ENCODE measurements at places on chromosomes 4 and X.

DNA sequence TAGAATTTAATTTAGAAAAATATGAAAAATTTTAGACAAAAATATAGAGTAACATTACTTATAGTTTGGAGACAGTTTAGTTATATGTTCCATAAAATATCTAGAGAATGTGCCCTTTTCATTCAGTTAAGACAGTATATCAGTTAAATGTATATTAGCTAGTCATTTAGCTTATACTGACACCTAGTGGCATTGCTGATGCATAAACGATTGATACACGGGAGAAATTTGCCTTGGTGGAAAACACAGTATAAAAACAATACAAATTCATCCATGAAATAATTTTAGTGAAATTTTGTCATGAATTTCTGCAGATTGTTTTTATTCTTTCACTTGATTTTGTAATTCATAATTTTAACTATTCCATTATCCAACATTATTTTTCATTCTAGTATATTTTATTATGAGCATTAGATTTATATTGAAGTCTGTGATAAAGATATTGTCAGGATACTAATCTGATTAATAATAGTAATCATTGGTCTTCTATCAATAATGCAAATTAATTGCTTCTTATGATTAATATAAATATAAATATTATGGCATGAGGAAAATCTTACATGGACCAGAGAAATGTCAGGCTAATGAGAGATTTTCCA lies 219.0 kb downstream of the TLL1 start:
- peak; percentile 17 for DNase-seq

DNA sequence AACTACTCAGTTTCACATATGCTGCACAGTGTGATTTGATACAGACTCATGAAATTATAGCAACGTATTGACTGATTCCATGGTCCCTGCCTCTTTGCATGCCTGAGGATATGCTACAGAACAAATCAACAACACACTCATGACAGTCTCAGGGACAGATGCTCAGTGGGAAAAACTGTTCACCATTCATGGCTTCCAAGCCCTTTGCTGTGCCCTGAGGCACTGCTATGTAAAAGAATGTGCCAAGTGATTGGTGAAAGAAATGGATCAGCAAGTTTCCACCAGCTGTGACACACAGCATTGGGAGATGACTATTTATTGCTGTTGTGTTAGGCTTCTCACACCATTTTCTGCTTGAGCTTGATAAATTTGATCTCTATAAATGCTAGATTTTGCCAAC lies 825.6 kb upstream of the INTU start:
- no peak for DNase-seq

DNA sequence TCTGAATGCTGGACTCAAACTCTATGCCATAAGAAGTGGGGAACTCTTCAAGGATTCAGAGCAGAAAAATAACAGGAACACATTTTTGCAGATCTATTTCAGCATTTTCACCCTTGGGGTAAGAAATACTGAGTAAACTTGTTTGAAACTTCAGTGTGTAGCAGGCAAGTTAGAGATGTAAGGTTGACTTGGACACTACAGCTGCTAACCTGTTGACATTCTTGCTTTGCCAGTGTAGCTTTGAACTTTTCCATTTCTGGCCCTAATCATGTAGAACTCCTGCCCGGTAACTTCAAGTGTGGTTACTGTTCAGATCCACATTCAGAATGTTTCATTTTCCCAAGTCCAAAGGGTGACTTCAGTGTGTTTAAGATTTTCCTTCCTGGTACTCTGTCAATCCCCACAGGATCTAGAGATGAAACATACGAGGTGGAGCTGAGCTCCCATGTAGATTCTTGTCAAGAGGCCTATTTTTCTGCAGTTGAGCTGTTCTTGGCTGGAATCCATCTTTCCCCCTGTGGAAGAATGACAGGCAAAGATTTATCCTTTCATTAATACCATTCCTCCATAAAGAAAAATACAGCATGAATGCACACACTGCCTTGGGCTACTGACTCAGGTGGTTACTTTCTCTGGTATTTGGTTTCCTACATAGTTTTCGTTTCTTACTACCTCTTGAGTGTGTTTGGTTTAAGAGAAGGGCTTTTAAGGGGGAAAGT lies 34.1 kb downstream of the FHDC1 start:
- no peak for DNase-seq

GRCh38 chr4:86291180-86291579 lies 68.7 kb downstream of the MAPK10 start:
- DNase-seq, result no peak

- DNase-seq, result no peak
These were observed 127.4 kb downstream of the SH3RF1 start for GRCh38 chr4:169143335-169143734.

DNA sequence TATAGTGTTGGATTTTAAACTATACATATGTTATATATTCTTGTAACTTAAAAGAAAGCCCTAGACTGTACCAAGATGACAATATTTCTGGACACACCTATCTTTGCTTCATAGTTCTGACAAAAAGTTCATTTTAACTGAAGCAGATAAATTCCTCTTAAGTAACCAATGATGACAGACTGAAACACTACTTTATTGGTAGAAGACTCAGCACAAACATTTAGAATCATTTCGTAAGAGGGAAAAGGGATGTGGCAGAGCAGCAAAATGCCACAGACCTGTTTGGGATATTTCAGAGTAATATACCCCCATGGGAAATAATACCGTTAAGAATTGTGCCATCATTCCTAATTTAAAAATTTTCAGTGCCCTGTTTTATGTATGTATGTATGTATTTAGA lies 56.2 kb downstream of the APOO start:
- no peak for DNase-seq

DNA sequence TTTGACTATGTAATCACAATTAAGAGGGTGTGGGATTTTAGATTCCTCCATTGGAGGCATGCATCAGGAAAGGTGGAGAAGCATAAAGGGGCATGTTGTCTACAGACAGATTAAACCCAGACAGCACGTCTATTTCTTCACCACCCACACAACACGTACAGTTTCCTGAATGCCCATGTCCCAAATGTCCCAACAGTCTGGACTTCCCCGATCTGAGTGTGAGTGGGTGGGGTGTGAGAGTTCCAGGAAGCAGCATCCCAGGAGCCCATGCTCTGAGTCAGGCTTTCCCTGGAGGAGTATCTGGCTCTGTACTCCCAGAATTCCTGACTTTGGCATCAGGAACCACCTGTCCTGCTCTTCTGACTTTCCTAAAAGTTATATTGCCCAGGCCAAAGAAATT lies 30.8 kb upstream of the NDP start:
- DNase-seq, result no peak

DNA sequence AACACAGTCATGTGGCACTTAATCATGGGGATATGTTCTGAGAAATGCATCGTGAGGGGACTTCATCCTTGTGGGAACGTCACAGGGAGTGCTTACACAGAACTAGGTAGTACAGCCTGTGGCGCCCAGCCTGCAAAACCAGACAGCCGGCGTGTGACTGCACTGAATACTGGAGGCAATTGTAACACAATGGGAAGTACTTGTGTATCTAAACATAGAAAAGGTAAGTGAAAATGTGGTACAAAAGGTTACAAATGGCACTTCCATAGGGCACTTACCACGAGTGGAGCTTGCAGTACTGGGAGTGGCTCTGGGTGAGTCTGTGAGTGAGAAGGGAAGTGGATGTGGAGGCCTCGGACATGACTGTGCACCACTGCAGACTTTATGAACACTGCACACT lies 5.2 kb downstream of the TLR3 start:
- DNase-seq, result no peak

GRCh38 chrX:104254442-104255115 lies at the start of gene ESX1:
Gene ESX1, minus strand, starts transcription at chrX:104254933. Its CDS starts 84 bp downstream, at chrX:104254849.
- no peak for DNase-seq

GRCh38 chr4:110211007-110211769 lies 12.8 kb upstream of the ELOVL6 start:
- peak; percentile 11 for DNase-seq

DNA sequence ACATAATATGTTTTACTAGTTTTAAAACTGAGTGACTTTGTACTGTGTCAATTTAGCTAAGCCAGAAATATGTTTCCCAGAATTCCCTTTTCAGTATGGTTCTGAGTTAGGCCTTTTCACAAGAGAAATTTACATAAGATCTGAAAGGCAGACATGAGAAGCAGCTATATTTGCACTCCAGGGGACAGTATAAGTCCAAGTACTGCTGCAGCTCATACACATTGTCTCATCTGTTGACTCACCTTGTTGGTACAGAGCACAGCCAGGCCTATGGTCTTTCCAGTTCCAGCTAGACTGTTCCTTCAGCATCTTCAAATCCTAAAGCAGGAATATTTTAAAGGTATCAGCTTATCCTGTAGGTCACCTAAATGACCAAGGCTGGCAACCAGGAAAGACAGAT lies 53.5 kb downstream of the BMP3 start:
- peak; percentile 52 for DNase-seq

DNA sequence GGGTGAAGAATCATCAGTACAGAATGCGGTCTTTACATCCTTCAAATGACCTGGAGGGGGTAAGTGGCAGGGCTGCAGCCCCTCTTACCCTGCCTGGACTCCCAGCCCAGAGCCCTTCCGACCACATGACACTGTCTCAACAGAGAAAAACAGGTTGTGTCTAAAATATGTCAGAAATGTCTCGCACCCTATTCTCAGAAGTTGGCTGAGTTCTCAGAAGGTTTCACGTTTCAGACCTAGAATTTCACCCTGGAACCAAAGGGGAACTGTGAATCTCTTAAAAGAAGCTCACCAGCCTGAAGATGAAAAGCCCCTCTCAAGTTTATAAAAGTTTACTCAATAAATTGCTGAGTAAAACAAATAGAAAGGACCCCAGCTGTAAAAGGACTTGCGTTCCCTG lies 7.0 kb upstream of the CRMP1 start:
- no peak for DNase-seq

GRCh38 chr4:153555730-153556434 lies 89.7 kb downstream of the TMEM131L start:
- DNase-seq, result no peak

DNA sequence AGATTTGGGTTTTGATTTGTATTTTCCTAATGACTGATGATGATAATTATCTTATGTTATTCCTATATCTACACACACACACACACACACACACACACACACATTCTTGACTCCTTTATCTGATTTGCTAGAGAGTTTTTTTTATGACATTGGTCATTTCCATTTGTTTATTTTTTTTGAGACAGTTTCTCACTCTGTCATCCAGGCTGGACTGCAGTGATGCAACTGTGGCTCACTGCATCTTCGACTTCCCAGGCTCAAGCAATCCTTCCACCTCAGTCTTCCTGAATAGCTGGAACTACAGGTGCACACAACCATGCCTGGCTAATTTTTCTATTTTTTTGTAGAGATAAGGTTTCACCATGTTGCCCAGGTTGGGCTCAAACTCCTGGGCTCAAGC lies 6.7 kb downstream of the ZNF81 start:
- DNase-seq, result no peak

- no peak for DNase-seq
These were observed 102.0 kb downstream of the ELOVL6 start for GRCh38 chr4:110096405-110096804.

DNA sequence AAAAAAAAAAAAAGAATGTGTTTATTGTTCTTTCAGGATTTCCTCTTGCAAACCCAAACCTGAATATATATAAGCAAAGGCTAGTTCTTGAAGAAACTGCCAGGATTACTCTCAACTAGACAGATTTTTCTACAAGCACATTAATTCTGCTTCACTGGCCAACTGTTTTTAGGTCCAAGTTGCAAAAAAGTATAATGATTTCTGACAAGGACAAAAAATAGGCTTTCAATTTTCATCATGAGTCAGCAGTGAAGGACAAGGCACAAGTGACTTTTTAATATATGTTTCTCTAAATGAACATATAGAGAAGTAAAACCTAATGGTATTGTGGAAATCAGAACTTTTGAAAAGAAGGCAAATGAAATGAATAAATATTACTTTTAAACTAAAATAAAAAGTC lies 73.7 kb downstream of the ELOVL6 start:
- DNase-seq, result no peak

GRCh38 chr4:123398853-123399626 lies 2.4 kb downstream of the SPRY1 start:
- DNase-seq, result no peak

- DNase-seq, result no peak
These were observed 133.6 kb upstream of the VCX2 start for GRCh38 chrX:8304668-8305067.

- no peak for DNase-seq
These were observed 62.1 kb upstream of the AP1S2 start for GRCh38 chrX:15916704-15917084.

DNA sequence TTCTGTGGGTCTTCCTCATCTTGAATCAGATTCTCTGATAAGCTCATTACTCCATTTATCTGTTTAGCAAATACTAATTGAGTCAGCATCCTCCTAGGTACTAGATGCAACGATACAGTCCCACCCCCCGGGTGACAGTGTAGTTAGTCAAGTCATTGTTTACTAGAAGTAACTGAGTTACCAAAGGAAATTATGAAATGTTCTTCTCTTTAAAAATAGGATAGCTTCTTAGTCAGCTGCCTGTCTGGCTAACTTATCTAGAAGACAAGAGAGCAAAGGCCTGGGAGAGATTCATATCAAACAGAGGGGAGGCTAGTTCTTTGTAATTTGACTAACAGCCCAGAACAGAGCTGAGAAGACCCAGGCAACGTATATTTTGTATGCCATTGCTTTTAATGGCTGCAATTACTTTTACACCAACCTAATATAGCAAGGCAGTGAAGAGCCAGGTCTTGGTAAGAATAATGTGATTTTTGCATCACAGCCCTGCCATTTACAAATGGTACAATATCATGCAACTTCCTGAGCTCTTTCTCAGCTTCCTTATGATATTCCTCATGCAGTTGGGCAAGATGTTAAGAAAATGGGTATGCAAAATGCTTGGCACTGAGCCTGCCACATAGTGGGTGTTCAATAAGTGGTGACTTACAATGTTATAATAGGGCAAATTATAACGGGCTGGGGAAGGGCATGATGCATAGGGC lies 149.9 kb downstream of the CHIC2 start:
- DNase-seq, result no peak

GRCh38 chrX:115560978-115561604 lies at the start of gene PLS3:
Gene PLS3, plus strand, starts transcription at chrX:115561174. Its CDS starts 49,077 bp downstream, at chrX:115610251.
- DNase-seq, result no peak

DNA sequence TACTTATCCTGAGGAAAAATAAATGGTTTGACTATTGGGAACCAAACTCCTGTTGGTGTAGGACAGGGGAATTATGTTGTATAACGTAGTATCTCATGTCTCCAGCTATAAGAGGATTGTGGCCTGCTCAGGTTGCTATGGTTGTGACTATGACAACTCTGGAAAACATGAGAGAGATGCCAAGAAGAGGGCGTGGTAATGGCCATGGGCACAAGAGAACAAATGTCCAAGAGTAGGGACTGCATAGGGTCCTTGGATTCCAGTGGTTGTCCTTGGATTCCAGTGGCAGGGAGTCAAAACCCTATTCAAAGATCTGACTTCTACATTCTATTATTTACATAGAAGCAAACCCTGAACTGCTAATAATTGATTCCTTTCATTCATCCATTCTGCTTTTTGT lies 6.8 kb upstream of the MOB1B start:
- DNase-seq, result no peak

DNA sequence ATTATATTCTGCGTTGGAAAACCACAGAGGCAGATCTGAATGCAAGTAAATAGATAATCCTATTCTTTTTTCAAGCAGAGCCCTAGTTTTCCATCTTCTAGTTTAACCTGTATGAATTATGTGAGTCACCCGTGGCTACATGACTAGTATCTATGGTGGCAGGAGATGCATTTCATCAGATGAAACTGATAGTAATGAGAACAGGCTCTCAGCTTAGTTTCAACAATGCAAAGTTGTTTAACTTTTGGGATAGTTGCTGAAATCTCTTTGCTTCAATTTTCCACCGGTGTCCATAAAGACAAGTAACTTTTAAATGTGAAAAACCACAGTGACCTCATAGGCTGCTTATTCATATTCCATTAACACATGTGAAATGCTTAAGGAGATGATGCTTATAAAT lies 1317.4 kb upstream of the TENM3 start:
- no peak for DNase-seq
